ENCODE measurements at places on chromosomes 11 and 22.

- peak; percentile 78 for DNase-seq
Observed at GRCh38 chr11:95092549-95093324, 3.1 kb downstream of the ENDOD1 start.

DNA sequence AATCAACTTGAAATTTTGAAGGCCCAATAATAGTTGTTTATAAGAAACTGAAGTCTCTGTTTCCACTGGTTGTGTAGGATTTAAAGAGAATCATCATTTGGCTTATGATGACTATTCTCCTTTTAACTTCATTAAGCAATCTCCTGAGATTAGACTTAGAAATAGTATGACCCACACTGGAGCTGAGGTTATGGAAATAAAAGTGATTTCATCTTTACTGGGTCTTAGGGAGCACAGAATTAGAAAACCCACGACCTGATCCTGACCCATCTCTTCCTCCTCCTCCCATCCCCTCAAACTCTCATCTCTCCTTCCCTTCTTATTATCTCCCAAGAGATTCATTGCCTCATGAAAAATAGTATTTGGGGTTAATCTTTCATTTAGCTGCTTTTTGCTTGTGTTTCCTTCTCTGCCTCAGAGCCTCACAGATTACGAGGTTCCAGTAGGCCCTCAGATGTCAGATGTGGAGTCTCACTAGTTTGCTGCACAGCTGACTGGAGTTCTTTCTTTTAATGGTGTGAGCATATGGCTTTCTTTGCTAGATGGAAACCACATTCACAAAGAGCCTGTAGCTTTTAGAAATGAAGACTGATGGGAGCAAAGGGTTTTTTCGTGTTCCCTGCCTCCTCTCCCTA, 85.0 kb downstream of the ALX4 start:
- peak; percentile 44 for DNase-seq

GRCh38 chr11:73271936-73272679, at the start of gene P2RY6:
Gene P2RY6, plus strand, starts transcription at chr11:73272338. Its CDS starts 24,181 bp downstream, at chr11:73296519.
- DNase-seq, result peak; percentile 54

- DNase-seq, result no peak
Observed at GRCh38 chr11:115677190-115677589, 173.0 kb upstream of the CADM1 start.

- no peak for DNase-seq
Observed at GRCh38 chr11:82898241-82898640, 2.0 kb downstream of the PRCP start.

DNA sequence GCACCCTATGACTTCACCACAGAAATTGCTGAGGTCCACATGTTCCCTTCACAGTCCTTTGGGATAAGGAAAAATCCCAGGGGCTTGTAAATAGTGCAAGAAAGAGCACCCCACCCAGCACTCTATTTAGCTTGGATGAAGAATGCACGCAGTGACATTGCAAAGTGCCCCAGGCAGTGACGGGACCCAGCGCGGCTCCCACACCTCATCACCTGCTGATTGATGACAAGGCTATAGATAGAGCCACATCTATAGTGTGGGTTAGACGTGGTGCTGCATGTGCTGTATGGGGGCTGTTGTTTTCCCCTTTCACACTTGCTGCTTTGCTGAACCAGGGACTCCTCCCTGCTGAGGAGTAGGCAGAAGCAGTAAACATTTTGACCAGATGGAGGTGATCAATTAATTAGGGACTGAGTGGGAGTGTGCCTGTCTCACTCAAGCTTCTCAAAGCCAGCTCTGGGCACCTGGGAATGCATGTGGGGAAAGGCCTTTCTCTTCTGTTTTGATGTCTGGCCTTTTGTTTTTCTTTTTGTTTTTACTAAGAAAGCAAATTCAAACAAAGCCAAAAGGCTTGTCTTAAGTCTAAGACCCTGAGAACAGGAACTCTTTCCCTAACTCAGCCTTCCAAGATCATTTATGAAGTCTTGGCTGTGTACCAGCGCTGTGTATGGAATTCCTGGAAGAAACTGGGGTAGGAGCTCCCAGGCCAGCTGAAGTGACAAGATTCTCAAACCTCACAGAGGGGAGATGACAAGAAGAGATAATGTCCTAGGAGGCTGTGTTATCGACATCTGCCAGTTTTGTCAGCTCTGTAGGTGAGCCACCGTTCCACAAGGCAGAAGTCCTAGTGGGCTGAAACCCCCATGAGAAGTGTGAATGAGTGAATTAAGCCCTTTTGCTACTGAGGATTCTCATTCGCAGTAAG, 219.7 kb downstream of the BARX2 start:
- no peak for DNase-seq

DNA sequence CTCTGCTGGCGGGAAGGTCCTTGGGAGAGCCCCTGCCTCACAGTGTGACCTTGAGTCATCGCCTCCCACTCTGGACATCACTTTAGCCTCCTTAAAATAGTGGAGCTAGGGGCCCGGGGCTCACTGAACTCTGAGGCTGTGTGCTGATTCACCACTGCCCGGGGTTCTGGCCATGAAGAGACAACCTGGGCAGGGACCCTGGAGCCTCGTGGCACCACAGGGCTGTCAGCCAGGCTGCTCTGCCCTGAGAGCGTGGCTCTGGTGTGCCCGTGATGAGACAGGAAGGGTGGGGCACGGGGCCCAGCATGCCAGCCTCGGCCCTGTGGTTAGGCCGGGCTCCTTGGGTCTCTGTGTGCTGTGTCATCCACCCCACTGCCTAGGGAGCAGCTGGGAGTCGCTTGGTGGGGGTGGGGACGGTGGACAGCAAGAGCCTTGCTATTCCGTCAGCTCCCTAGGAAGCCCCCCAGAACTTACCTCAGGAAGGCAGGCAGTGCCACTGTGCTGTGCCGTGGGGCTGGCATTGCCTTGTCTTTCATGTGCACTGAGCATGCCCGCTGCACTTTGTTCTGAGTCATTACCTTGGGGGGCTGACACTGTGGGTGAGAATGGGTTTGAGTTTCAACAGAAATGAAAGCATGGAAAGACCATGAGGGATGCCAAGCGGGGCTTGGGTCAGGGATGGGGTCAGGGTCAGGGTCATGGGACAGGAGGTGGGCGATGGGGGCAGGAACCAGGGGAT, 31.7 kb downstream of the TPCN2 start:
- peak; percentile 32 for DNase-seq

GRCh38 chr11:24348908-24349307, 147.9 kb upstream of the LUZP2 start:
- no peak for DNase-seq

DNA sequence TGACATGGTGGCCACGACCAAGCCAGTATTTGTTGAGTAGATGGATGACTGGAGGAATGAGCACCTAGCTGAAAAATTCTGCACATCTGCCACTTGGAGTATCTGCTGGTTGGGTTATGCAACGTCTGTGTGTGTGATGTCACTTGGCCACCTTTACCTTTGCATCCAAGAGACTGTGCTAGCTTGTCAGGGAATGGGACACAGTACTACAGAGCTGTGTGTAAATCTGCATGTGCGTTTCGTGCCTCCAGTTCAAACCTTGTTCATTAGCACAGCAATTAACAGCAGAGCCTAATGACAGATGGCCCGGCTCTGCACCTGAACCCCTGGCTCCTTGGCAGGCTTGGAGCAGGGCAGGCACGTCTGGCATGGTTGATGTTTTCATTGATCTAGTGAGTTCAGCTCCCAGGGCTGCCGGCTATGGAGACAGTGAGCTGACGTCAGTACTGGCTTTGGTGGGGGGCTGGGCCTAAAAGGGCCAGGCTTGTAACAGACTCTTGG, 188.4 kb upstream of the NAV2 start:
- peak; percentile 29 for DNase-seq

- DNase-seq, result no peak
Observed at GRCh38 chr11:110493346-110493745, 63.6 kb downstream of the FDX1 start.

DNA sequence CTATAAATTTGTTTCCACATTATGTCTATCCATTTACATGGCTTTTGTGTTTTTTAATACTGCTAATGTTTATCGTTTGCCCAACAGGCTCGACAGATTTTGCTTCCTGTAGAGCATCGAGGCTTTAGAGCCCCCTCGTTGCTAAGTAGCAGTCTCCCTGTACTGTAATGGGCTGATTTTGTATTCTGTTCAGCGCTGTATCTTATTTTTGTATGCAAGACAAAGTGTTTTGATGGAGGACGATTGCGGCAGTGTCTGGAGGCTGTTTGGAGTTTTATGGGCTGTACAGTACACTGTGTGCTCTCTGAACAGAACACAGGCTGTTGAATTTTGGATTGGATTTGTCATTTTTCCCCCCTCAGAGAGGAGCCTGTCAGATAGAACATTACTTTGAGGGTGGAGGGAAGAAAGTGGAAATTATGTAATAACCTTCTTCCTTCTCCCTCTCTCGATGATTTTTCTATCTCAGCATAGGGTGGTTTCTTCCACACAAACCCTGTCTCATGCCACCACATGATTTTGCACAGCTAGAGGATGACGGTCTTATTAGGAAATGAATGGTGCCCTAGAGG, 104.4 kb downstream of the ZBTB16 start:
- peak; percentile 69 for DNase-seq

Measured in cardiac fibroblast (primary cell).